ENCODE measurements at places on chromosomes 1 and 21.

GRCh38 chr1:187067160-187067559, 238.4 kb downstream of the PLA2G4A start:
- DNase-seq = no peak

DNA sequence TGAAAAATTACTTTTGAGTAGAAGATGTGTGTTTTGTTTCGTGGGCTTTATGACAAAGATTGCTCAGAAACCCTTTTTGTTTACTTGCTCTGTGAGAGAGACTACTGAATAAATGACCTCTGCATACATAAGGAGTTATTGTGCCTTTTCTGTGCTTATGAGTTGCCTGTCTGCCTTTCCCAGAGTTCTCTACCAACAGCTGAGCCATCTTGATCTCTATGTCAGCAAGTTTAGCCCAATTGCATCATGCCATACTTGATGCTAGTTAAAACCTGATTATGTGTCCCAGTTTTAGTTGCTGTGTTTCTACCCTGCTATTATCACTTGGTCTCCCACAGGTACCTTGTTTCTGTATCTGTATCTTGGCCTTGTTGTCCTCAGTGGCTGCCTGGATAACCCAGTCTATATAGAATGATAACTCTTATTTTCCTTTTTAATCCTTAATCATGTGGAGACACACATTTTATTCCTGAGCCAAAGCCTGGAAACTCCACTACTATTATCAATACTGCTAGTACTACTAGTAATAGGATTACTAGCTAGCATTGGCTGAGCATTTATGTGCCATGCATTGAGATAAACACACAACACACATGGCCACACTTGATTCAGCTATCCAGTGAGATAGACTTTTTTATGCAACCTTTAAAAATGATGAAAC, 28.7 kb upstream of the GNG12 start:
- no peak for DNase-seq

DNA sequence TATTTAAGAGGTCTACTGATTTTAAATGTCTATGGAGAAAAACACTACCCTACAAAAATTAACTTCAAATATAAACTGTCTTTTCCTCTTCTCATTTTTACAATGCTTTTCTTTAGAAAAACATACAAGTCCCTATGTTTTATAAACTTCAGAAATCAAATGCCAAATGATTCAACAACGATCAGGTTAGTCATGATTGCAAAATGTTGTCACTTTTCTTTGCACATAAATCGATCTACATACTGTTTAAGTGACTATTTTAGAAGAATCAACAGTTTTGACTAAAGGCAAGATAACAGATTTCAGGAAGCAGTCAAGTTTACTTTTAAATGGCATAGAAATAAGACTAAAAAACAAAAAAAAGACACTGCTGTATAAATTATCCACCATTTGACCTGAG, 168.7 kb downstream of the GPATCH2 start:
- no peak for DNase-seq

- no peak for DNase-seq
Measured at GRCh38 chr1:53281133-53281532, 42.8 kb upstream of the MAGOH start.

DNA sequence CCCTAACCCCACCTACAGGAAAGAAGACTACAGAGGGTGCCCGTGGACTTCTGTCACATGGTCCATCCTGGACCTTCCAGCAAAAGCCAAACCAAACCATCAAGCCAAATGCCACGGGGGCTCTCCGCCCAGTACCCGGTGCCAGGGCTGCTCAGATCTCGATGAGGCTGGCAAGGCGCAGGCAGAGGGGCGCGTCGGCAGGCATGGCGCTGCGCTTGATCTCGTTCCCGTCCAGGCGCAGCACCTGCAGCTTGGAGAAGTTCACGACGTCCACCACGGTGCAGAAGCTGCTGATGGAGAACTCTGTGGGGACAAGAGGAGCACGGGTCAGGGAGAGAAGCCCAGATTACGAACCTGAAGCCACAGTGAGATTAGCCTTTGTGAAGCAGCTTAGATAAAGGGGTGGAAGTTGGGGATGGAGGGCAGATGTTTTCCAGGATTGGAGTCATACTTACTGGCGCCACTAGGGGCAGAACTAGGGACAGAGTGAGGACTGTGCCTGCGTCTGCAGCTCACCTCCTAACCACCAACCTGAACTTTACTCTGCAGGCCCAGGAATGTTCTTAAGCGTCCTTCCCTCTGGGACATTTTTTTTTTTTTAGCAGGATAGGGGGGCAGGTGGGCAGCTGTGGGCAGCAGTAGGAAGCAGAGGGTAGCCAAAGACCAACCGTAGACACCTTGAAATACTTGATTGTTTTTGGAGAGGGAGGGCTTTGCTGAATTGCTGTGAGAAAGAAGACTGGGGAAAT, 8.6 kb downstream of the FMOD start:
- DNase-seq = no peak

Data from GM12864 (cell line).